ENCODE measurements at places on chromosomes 16 and 17.

DNA sequence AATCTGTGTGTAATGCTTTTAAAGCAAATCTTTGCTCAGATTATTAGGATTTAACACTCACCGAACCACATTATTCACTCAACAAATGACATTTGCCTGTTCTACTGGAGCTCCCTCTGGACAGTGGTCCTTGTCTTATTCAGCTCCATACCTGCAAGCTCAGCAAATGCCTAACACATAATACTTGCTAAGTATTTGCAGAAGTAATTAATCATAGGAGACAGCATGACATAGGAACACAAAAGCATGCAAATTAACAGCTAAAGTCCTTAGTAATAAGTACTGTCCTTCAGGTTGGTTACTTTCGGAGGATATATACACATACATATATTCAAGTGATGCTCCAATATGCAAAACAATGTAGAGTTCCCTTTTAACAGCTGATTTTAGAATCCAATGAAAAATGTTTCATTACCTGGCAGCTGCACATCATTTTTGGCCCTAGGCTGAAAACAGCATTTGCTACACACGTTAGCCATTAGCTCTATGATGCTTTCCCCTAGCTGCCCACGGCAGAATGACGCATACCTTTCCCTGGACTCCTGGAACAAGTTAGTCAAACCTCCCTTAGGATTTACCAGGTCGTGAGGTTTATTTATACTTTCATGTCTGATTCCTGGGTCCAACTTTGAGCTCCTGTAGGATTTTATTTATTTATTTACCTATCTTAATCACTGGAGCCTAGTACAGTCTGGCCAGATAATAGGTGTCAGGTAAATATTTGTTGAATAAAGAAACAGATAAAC is 8.6 kb downstream of the BRD7 start:
- DNase-seq, result no peak

DNA sequence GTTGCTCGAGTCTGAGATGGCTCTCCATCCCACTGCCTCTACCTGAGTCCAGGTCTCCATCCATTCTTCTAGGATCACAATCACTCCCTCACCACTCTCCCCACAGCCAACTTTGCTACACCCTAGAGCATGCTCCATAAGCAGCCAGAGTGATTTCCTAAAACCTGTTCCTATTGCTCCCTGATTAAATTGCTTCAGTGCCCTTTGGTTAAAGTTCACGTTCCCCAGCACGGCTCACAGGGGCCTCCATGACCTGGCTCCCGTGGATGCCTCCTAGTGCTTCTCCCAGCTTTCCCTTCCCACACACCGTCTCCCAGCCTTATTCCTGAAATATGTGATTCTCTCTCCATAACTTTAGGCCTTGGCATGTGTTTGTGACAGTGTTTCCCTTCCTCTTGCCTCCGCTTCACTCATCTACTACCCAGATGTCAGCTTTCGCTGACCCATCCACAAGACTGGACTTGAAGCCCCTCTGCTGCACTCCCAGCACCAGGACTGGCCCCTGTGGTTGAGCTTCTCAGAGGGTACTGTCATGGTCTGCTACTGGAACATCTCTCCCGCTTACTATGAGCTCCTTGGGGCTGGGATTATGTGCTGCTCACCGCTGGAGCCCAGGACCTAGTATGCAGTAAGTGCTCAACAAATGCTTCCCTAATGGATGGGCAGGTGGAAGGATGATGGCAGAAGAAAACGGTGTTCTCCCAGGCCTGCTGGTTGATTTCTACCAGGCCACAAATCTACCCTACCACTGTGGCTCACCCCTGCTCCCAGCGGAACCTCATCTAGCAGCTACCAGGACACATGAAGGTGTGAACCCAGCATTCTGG is 17.9 kb downstream of the MYO18A start:
- no peak for DNase-seq

- no peak for DNase-seq
These were observed 31.2 kb downstream of the NFATC3 start for GRCh38 chr16:68116256-68116867.

GRCh38 chr16:84766978-84767773 is 52.6 kb upstream of the CRISPLD2 start:
- no peak for DNase-seq

- peak; percentile 29 for DNase-seq
These were observed 92.8 kb downstream of the CYLD start for GRCh38 chr16:50834701-50835100.

DNA sequence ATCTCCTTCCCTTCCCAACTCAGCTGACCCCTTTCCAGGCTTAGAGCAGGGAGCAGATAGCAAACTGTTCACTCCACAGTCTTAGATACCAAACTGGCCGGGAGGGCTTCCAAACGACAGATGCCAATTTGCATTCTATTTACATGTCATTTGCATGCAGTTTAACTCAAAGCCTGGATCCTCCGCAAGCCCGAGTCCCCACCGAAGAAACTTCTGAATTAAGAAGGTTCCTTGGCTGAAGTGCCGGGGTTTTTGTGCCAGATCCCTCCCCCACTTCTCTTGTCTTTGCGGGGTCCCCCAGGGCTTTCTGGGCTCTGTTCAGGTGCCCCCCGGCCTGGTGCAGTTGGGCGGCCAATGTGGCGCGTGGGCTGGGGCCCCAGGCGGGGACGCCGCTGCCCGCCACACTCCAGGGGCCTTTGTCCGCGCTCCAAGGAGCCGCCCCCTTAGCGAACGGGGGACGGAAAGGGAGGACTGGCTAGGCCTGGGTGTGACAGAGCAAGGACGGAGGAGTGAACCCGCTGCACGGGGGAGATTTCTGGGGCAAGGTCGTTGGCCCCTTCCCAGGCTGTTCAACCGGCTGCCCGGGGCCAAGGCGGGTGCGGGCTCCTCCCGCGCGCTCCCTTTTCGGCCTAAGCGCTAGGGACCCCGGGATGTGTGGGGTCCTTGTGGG is 1.2 kb downstream of the GPRC5B start:
- peak; percentile 72 for DNase-seq

- no peak for DNase-seq
These were observed 3.0 kb downstream of the ARHGDIA start for GRCh38 chr17:81867991-81868673.

DNA sequence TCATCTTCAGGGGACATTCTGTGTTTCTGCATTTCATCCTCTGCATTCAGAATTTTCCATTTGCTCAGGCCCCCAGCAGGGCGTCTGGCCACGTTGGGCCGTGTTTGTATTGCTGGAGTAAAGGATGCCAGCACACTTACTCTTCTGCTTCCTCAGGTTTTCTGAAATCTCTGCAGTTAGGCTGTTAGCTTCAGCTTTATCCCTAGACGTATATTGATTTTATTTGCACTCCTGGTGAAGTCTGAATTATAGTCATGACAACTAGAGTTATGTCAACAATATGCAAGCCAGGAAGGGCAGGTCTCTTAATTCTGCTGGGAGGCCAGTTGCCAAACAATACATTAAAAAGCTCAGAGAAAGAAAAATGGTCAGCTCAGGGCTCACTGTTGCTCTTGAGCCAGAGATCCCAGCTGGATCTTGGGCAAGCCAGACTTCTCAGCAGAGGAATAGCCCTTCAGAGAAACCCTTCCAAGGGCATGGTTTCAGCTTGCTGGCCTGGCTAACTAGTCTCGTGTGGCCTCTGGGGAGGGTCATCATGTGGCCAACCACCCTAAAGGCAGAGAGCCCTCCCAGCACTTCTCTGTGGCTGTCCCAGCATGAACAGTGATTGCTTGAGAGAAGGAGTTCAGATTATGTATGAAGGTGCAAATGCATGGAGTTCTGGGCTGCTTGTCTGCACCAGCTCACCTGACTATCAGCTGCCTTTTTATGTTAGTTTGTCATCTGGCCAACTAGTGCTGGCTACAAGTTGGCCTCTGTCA is 110.2 kb upstream of the CACNG5 start:
- DNase-seq, result no peak

Data from type B pancreatic cell (in vitro differentiated cells).